Inflammatory macrophage treated with lipopolysaccharide for 1 hour (primary cell): ENCODE measurements at places on chromosomes 7 and 10.

GRCh38 chr10:25014579-25014978, 1.4 kb downstream of the ENKUR start:
- DNase-seq: no peak

- DNase-seq: no peak
These were observed 76.1 kb downstream of the SKIDA1 start for GRCh38 chr10:21449288-21449966.

GRCh38 chr10:1576467-1577372, 160.6 kb downstream of the ADARB2 start:
- DNase-seq: no peak

DNA sequence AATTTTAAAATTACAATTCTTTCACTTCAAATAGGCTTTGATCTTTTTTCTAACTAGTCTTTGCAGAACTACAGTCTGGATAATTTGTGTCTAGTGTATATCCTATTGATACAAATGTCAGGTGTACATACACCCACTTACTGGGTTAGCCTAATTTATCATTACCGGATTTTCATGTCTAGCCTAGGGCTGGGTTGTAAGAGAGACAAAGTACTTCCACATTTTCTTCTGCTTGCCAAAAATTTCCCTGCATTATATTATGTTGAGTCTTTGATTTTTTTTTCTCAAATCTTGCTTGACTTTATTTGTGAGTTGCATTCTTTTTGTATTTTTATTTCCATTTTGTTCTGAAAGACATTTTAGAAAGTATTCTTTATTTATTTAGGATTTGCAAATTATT, 284.8 kb upstream of the FZD8 start:
- DNase-seq: no peak

- DNase-seq: peak; percentile 68
These were observed 177.9 kb downstream of the CHN2 start for GRCh38 chr7:29372351-29373090.

DNA sequence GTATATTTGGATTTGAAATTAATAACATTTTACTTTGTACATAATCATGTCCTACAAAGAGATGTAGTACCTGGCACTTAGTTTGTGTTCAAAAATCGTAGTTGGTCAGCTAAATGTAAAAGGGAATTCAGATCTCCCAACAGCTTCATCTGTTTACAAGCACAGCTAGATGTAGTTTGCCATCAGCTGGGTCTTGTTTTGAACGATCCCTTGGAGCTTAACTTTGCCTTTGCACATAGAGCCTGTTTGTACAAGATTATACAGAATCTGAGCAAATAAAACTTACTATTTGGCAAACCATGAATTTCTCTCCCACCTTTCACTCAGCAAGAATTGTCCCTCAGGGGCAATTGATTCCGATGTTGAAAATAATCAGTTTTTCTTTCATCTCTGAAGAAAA, 36.1 kb upstream of the ADD3 start:
- DNase-seq: no peak

DNA sequence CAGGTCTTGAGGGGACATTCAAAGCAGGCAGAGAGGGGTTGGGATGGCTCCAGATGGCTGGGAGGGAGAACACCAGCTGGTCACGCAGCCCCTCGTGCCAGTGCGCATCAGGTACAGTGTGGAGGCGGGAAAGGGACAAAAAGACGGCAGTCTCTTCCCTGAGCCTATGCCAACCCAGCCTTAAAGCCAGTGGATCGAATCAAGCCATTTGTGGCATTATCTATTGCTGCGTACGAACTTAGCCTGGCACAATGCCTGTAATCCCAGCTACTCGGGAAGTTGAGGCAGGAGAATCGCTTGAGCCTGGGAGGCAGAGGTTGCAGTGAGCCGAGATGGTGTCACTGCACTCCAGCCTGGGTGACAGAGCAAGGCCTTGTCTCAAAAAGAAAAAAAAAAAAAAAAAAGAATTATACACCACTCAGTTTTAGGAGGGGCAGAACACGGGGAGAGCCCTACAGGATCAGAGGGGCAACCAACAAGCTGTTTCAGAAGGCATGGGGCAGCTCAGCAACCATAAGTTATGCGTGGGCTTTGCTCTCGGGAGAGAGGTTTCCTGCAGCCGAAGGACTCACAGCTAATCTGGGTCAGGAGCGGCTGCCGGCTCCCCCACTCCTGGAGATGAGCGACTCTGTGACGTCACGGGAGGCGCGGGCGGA, 356 bp upstream of the NDUFB2 start:
- DNase-seq: peak; percentile 95

GRCh38 chr10:112875476-112876267, 74.4 kb upstream of the TCF7L2 start:
- DNase-seq: peak; percentile 92

DNA sequence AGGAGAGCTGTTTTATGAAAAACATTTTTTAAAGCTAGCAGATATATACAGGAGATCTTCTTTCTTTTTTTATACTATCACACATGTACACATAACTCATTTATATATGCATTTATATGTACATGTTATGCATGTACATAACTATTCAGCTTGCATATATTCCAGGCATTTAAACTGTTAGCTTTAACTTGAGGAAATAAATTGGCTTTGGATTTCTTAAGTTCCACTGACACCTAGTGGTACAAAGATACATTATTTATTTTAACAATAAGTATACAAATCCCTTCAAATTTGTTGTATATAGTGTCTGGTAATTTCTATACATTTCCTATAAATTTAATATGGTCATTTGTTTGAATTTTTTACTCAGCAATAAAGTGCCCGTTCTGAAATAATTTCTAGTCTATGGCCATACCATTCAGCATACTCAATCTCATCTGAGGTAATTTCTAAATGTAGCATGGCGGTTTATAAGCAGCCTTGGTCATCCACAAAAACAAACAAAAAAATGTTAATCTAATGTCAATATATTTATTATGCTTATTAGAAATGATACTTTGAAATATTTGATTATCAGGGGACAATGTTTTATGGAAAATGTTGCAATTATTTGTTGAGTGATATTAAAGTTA, 11.6 kb downstream of the ZDHHC6 start:
- DNase-seq: peak; percentile 63

- no peak for DNase-seq
These were observed 119.9 kb downstream of the CCNY start for GRCh38 chr10:35456153-35456720.

DNA sequence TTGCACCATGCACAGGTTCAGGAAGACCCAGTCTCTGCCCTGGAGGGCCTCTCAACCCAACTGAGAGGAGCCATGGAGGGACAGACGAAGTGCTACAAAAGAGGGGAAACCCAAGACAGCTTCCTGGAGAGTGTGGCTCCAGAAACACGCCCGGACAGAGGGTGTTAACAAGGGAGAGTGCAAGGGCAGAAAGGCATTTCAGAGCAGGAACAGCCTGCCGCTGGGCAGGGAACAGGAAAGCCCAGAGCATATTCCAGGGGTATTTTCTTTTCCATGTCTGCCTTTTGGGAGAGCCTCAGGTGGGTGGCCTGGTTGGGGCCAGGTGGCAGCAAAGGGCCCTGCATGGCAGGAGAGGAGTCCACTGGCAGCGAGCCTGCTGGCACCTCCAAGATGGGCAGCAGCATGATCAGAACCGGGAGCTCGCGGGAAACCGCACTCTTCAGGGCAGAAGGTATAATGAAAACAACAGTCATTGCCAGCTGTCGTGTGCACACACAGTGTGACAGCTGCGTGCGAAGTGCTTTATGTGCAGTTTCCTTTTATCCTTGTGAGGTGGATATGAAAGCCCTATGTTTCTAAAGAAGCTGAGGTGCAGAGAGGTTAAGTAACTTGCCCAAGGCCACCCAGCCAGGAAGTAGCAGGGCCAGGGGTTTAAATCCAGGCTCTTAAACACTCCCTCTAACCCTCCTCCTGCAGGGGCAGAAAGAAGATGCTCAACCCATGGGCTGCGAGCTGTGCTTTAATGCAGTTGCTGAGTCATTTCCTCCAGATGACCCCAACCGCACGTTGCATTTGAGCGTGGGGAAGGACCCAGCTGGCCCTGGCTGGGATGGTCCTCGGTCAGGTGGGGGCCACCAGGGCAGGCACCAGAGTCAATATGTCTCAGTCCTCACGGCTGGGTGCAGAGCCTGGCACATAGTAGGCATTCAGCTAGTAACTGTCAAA, 128.6 kb downstream of the OAT start:
- peak; percentile 86 for DNase-seq

DNA sequence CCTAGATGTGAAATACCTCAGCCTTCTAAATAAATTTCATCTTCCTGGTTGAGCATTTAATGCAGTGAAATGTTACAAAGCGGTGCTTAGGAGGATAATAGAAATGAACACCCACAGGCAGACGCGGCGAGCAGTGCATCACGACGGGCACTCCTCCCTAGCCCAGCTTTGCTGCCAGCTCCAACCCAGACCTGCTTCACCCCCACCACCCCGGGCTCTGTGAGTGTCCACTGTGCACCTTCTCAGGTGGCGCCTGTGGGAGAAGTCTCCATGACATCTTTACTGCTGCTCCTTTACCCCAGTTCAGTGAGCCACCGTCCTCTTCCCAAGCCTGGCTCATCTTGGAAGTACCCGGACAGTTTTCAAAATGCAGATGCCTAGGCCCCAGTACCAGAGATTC, 5.2 kb upstream of the CHST15 start:
- no peak for DNase-seq

GRCh38 chr10:93821051-93821772, 63.5 kb downstream of the LGI1 start:
- DNase-seq: peak; percentile 7

- DNase-seq: peak; percentile 86
These were observed 149.2 kb downstream of the PRKAG2 start for GRCh38 chr7:151727579-151728285.

GRCh38 chr7:15011289-15011688, 108.7 kb upstream of the DGKB start:
- no peak for DNase-seq
